ENCODE measurements at places on chromosomes 3 and 15. TPM values are rescaled to one million over a fixed set of nuclear protein-coding genes. Genes with fewer than 3 reads are reported as not detected.
A peak's percentile ranks its signal among the peaks of the same experiment; 100 is the strongest.

Gene ISLR
- polyA plus RNA-seq, result 14.4 TPM

DNA sequence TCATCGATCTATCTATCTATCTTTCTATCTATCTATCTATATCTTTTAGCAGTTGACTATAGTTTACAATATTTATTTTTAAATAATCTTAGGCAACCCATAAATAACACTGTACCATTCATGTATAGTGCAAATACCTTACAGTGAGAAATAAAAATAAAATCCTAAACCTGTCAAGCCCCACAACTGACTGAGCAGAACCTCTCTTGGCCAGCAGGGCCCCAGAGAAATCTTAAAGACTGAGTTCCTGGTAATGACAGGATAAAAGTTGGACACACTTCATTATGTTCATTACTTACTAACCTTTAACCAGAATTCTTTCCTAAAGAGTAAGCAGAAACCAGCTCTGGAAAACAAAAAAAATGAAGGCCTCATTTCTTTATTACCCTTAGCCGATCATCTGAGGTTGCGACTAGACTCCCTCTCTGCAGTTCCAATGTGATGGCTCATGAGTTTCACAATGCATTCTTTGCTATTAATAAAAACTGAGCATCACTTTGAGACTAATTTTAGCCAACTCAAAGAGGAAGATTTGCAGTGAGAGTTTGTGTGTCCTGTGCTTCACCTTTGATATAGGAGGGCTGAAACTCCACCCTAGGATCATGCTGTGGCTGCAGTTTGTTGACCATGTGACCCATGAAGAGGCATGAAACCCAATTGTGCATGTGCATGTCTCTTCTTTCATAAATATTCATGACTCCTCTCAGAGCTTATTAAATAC, 1072.0 kb downstream of the NSUN3 start:
- no peaks in the 10 kb centered on the region for H3K27me3 ChIP-seq
- no peak overlapping the region for H3K27ac ChIP-seq

DNA sequence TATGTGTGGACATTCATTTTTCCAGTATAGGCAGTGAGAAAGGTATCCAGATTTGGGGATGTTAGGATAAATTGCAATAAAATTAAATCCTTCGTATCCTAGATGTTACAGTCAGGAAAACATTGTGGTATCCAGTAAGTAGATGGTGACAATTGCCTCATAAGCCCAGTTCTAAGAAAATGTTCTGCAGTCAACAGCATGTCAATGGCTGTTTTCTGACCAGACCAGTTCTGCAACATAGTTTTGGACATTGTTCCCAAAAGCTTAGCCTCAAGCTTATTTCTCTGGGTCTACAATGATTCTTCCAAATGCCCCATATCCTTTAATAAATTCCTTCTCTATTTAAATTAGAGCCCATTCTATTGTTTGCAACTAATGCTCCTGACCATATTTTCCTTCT, 480.7 kb downstream of the FHIT start:
- no peak overlapping the region for H3K27ac ChIP-seq
- no peak for DNase-seq
- no peaks in the 10 kb centered on the region for H3K4me1 ChIP-seq
- H3K36me3 ChIP-seq, result no peaks in the 10 kb centered on the region

- H3K27me3 ChIP-seq, result no peaks in the 10 kb centered on the region
- DNase-seq, result no peak
- no peak overlapping the region for H3K27ac ChIP-seq
- peaks cover under 1% of the 10 kb centered on the region for H3K36me3 ChIP-seq
- H3K4me3 ChIP-seq, result no peak overlapping the region
Measured at GRCh38 chr3:187082758-187083375, 56.4 kb downstream of the RPL39L start.

DNA sequence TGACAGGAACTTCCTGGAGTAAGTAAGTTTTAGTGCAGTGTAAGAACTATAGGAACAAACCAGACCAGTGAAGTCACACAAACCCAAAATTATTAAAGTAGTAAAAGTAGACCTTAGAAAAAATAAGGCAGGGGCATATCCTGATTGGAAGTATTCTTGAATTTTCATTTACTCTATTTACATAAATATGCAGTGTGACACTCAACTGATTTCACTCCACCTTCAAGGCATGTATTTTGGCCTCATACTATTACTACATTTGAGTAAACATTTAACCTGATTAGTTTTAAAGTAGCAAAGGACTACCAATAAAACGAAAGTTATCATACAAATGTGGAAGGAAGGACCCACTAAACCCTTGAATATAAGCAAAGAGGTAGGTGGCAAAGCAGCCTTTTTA, 22.8 kb downstream of the TRNT1 start:
- H3K27me3 ChIP-seq, result no peaks in the 10 kb centered on the region
- peaks cover 15% of the 10 kb centered on the region for H3K4me1 ChIP-seq
- H3K36me3 ChIP-seq, result no peaks in the 10 kb centered on the region
- H3K4me3 ChIP-seq, result no peak overlapping the region
- H3K27ac ChIP-seq, result no peak overlapping the region

DNA sequence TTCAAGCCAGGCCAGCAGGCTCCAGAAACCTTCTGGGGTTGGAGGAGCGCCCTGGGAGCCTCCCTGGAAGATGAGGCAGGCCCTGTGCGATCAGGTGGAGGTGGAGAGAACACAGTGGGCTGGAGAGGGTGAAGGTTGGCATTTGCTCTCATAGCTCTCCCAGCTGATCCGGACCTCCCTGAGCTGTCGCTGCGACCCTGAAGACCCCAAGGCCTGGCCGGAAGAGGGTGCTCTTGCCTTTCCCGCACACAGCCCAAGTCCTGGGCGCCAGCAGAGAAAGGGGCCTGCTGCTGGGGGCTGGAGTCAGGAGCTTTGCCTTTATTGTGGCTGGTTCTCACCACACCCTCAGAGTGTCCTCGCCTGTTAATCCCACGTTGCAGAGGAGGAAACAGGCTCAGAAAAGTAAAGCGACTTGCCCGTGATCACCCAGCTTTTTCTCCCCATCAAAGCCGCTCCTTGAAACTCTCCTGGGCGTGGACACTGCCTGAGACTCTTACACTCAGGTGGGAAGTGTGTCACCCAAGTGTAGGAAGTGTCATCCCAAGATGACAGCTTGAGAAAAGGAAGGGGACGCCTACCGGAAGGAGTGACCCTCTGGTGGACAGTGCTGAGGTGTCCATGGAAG, 8.6 kb upstream of the RPL29 start:
- no peak overlapping the region for H3K27ac ChIP-seq
- peaks cover 30% of the 10 kb centered on the region for H3K4me1 ChIP-seq
- no peaks in the 10 kb centered on the region for H3K27me3 ChIP-seq
- no peak for DNase-seq
- no peak overlapping the region for H3K4me3 ChIP-seq

- H3K27ac ChIP-seq, result no peak overlapping the region
- no peaks in the 10 kb centered on the region for H3K36me3 ChIP-seq
- no peaks in the 10 kb centered on the region for H3K27me3 ChIP-seq
- no peak overlapping the region for H3K4me3 ChIP-seq
- no peak for DNase-seq
Measured at GRCh38 chr3:123767009-123767372, 117.1 kb downstream of the MYLK start.

DNA sequence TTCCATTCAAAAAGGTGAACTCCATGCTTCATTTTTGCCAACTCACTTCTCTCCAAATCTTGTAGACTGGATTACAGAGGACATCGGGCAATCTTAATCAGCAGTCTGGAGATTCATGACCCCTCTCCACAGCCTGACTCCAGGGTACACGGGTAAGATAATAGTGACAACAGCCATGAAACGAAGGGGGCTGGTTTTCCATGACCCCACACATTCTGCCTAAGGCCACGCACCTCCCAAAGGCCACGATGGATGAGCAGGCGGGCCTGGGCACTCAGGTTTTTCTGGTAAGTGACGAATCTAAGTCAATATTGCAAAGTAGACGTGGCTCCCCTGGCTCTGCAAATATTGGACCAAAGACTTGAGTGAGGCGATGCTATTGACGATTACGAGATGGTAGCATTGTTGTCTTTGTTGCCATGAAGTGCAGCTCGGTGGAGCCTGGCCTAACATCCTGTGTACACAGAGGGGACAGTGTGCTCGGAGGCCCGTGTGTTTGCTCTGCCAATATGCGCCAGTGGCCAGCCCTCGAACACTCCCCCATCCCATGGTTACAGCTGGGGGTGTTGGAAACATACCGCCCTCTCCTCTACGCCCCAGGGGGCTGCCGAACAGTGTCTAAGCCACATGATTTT, 119.1 kb downstream of the OPA1 start:
- peaks cover 15% of the 10 kb centered on the region for H3K4me1 ChIP-seq
- H3K27me3 ChIP-seq, result no peaks in the 10 kb centered on the region
- no peaks in the 10 kb centered on the region for H3K36me3 ChIP-seq
- H3K4me3 ChIP-seq, result no peak overlapping the region

- no peak overlapping the region for H3K4me3 ChIP-seq
- no peak overlapping the region for H3K27ac ChIP-seq
- no peaks in the 10 kb centered on the region for H3K4me1 ChIP-seq
- no peak for DNase-seq
Measured at GRCh38 chr3:183148056-183148455, 14.5 kb downstream of the LAMP3 start.

GRCh38 chr3:46389306-46389705, 17.6 kb downstream of the CCR5AS start:
- no peaks in the 10 kb centered on the region for H3K36me3 ChIP-seq
- no peak for DNase-seq
- no peak overlapping the region for H3K27ac ChIP-seq
- no peaks in the 10 kb centered on the region for H3K27me3 ChIP-seq

Gene SLC2A2
- polyA plus RNA-seq, result not detected

- no peak overlapping the region for H3K4me3 ChIP-seq
- H3K27ac ChIP-seq, result peak overlapping the region; percentile 68
- no peaks in the 10 kb centered on the region for H3K27me3 ChIP-seq
- H3K4me1 ChIP-seq, result peaks cover 46% of the 10 kb centered on the region
- peaks cover 76% of the 10 kb centered on the region for H3K36me3 ChIP-seq
Measured at GRCh38 chr3:128813097-128813496, 66.3 kb upstream of the ACAD9 start.

GRCh38 chr15:45431511-45431910, 53.2 kb upstream of the GATM start:
- peaks cover 9% of the 10 kb centered on the region for H3K4me1 ChIP-seq
- no peaks in the 10 kb centered on the region for H3K27me3 ChIP-seq
- no peaks in the 10 kb centered on the region for H3K36me3 ChIP-seq
- H3K27ac ChIP-seq, result no peak overlapping the region
- H3K4me3 ChIP-seq, result no peak overlapping the region

Gene C2CD4A
- polyA plus RNA-seq, result 0.06 TPM

DNA sequence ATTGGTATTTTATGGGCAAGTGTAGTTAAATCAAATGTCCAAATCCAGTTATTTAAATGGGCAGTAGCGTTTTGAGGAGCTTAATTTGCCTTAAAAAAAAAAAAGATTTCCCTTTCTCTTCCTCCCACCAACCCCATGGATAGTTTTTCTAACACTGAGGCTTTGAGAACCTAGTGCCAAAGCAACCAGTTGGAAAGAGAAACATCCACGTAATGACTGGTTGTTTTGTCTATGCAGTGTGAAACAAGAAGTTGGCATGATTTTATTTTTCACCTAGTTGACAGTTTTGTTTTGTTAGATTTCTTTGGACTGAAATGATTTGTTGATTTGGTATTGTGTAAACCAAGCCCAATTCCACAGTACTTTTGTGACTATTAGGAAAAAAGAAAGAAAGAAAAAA, 170.0 kb downstream of the SOX2 start:
- H3K27me3 ChIP-seq, result no peaks in the 10 kb centered on the region
- H3K4me1 ChIP-seq, result no peaks in the 10 kb centered on the region
- DNase-seq, result no peak
- no peak overlapping the region for H3K4me3 ChIP-seq
- no peaks in the 10 kb centered on the region for H3K36me3 ChIP-seq
- no peak overlapping the region for H3K27ac ChIP-seq

DNA sequence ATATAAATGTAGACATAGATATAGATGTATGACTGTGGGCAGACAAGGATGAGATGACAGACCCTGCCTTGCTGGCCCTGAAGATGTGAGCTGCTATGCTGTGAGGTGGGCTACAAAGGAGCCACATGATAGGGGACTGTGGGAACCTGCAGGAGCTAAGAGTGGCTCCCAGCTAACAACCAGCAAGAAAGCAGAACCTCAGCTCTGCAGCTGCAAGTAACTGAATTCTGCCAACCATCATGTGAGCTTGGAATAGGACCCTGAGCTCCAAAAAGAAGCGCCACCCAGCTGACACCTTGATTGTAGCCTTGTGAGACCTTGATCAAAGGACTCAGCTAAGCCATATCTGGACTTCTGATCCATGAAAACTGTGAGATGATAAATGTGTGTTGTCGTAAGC, 123.3 kb upstream of the GRM7 start:
- H3K4me3 ChIP-seq, result no peak overlapping the region
- no peaks in the 10 kb centered on the region for H3K4me1 ChIP-seq

DNA sequence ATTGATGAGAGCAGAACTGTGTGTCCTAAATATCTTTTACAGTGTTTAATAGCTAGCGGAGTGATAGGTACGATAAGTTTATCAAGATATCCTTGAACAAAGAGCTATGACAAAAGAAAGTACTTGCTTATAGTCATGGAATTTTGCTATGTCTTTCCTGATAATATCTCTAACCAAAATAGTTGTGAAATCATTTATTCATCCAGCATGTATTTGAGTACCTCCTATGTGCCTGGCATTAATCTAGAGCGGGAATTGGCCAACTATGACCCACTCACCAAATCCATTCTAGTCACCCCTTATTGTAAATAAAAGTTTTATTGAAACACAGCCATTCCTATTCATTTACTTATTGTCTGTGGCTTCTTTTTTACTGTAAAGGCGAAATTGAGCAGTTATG, 46.6 kb downstream of the ZFAND6 start:
- H3K27ac ChIP-seq, result no peak overlapping the region
- no peak for DNase-seq
- H3K4me3 ChIP-seq, result no peak overlapping the region
- H3K4me1 ChIP-seq, result peaks cover 33% of the 10 kb centered on the region
- H3K27me3 ChIP-seq, result no peaks in the 10 kb centered on the region

GRCh38 chr3:125386811-125387210, 11.7 kb upstream of the ZNF148 start:
- DNase-seq, result no peak
- H3K4me3 ChIP-seq, result no peak overlapping the region
- no peak overlapping the region for H3K27ac ChIP-seq
- no peaks in the 10 kb centered on the region for H3K4me1 ChIP-seq

GRCh38 chr3:71047616-71048531, 535.7 kb downstream of the FOXP1 start:
- peaks cover 49% of the 10 kb centered on the region for H3K36me3 ChIP-seq
- no peak overlapping the region for H3K4me3 ChIP-seq
- peaks cover 46% of the 10 kb centered on the region for H3K4me1 ChIP-seq
- H3K27me3 ChIP-seq, result no peaks in the 10 kb centered on the region

DNA sequence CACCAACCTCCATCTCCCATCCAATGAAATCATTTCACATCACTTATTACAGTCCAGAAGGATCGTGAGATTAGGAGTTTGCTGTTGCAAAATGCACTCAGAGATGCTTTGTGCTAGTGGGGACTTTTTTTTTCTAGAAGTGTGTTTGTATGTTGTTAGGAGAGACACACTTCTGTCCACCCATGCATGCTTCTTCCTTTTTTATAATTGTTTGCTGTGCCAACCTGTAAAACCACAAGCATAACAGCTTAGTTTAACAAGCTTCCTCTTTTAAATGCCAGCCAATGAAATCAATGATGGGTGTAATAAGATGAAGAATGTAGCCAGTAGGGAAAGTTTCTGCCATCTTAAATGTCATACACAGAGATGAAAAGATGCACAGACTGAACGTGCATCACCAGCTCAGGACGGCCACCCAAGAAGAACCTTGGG, 305.6 kb upstream of the STT3B start:
- DNase-seq, result no peak
- H3K27ac ChIP-seq, result peak overlapping the region; percentile 47
- H3K36me3 ChIP-seq, result no peaks in the 10 kb centered on the region
- H3K4me1 ChIP-seq, result peaks cover 98% of the 10 kb centered on the region
- no peak overlapping the region for H3K4me3 ChIP-seq

Gene SHC4
- polyA plus RNA-seq, result 0.27 TPM
